ENCODE measurements at places on chromosomes 11 and 22.

- peak; percentile 54 for DNase-seq
These were observed 145.9 kb downstream of the ELP4 start for GRCh38 chr11:31655483-31655882.

DNA sequence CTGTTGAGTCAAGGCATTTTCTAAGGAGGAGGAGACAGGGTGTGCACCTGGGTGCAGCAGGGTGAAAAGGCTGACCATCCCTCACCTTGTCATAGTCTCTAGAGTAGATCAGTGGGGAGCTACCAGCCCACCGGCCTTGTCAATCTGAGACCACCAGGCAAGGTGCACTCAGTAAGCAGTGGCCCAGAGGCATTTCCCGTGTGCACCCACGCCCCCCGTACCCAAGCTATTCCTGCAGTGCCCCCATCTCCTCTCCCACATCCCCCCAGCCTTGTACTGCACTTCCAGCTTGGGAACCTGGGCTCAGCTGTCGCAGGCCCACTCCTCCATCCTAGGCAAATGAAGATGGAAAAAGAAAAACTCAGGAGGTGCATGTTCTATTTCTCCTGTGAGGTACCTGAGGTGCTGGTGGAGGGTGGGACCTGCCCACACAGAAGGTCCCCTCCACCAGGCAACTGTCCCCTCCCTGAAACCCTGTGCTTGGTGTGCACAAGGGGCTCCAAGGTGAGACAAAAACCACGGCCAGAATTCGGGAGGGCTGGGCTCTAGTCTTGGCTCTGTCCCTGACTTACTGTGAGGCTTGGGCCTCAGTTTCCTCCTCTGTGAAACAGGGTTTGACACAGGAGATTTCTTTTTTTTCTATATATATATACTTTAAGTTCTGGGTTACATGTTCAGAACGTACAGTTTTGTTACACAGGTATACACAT, 8.4 kb downstream of the P2RY2 start:
- DNase-seq, result no peak

GRCh38 chr22:19810381-19811201, 44.1 kb downstream of the GNB1L start:
- DNase-seq, result peak; percentile 61

DNA sequence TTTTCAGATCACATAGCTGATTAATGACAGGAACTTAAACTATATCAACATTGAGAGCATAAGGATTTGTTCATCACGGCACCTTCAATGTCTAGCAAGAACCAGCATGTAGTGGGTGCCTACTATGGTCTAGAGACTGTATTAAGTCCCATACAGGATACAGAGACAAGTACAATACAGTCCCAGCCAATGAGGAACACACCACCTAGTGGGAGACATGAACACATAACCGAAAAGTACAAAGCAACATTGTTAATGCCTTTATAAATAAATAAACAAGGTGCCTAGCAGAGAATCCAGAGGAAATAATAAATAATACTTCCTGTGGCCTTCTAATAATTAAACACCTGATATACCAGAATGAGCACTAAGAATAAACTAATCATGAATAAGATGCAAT, 87.7 kb upstream of the OPCML start:
- DNase-seq, result no peak

GRCh38 chr22:16914006-16914405, 88.8 kb upstream of the XKR3 start:
- DNase-seq, result no peak

- peak; percentile 59 for DNase-seq
These were observed 7.2 kb downstream of the OSBP2 start for GRCh38 chr22:30701872-30702271.

GRCh38 chr22:23104187-23104971, 34.1 kb downstream of the GNAZ start:
- no peak for DNase-seq

- no peak for DNase-seq
These were observed 30.1 kb upstream of the CBX7 start for GRCh38 chr22:39182478-39183030.

DNA sequence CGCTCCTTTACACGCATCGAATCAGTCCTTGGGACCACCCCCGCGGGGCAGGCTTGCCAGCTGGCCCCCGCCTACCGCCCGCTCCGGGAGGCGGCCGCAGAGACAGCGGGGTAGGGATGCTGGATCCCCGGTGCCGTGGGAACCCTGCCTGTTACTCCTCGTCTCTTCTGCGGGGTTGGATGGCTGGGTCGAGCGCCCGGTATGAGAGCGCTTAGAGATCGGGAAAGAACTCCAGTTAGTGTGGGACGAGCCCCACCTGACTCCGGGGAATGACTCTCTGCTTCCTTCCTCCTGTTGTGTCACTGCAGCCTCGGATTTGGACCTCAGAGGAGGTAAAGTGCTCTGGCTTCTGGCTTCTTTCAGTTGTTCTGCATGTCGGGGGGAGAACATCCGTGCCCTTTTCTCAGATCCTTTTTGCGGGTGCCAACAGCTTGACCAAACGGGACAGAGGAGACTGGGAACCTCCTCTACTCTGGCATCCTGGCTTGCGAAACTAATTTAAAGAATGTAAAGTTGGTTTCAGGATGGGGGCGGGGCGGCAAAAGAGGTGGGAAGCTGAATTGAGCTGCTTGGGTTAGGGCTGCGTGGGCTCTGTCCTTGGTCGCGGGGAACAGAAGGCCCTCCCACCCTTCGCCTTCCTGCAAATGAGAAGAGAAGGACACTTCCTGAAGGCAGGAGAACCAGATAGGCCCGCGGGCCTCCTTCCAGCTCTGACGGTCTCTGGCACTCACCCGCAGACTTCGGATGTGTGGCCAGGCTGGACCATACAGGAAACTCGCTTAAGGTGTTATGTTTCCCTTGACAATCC, 938 bp downstream of the LAYN start:
- peak; percentile 69 for DNase-seq

DNA sequence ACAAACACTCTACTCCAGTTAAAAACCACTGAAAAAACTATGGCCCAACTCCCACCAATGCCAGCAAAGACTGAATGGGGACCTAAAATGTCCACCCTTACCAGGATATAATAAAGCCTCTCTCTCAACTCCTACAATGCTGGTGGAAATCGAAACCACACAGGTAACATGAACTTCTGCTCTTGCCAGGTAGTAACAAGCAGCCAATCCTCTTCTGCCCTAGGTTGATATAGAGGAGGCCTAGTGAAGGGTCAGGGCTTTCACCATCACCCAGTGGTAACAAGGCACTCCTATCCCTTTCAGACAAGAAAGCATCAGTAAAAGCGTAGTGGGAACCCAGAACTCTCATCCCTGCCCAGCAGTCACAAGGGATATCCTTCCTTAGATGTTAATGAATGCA, 22.6 kb downstream of the DCUN1D5 start:
- DNase-seq, result no peak

DNA sequence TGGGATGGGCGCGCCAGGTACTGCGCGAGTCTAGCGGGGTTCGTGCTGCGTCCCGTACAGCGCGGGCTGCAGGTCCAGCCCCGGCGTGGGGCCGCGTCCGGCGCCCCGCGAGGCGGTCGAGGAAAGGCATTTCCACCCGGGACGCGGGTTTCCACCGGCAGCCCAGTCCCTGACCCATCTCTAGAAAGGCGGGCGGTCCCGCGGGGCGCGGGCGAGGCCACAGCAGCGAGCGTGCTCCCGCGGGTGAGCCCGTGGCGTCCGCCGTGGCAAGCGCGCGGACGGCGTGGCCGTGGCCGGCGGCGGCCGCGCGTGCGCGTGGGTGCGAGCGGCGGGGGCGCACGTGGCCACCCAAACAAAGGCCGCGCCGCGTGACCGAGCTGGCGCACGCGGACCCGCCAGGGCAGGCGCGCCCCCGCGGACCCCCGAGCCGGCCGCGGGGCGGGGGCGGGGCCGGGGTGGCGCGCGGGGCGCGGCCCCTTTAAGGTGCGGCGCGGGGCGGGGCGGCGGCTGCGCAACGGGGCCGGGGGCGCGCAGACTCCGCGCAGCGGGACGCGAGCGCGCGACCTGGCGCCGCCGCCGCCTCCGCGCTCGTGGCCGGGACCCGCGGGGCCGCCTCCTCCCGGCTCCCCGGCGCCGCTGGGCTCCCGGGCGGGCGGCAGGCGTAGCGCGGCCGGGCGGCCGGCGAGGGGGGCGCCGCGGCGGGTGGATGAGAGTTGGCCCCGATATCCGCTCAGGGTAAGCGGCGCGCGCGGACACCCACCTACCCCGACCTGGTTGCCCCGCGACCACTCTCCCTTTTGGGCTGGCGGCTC, 39.3 kb upstream of the CELSR1 start:
- DNase-seq, result peak; percentile 97

- DNase-seq, result no peak
These were observed 103.1 kb downstream of the NAT10 start for GRCh38 chr11:34208266-34209135.

DNA sequence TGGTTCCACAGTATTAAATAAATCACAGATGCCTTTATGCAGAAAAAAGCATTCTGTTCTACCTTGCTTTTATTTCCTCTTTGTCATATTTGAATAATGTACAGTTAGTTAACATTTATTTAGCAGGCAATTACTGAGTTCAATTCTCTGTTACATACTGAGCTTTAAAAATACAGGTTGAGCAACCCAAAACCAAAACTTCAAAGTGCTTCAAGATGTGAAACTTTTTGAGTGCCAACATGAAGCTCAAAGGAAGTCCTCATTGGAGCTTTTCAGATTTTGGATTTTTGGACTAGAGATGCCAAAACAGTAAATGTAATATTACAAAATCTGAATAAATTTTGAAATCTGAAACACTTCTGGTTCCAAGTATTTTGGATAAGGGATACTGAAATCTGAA, 54.1 kb downstream of the PDHX start:
- no peak for DNase-seq

DNA sequence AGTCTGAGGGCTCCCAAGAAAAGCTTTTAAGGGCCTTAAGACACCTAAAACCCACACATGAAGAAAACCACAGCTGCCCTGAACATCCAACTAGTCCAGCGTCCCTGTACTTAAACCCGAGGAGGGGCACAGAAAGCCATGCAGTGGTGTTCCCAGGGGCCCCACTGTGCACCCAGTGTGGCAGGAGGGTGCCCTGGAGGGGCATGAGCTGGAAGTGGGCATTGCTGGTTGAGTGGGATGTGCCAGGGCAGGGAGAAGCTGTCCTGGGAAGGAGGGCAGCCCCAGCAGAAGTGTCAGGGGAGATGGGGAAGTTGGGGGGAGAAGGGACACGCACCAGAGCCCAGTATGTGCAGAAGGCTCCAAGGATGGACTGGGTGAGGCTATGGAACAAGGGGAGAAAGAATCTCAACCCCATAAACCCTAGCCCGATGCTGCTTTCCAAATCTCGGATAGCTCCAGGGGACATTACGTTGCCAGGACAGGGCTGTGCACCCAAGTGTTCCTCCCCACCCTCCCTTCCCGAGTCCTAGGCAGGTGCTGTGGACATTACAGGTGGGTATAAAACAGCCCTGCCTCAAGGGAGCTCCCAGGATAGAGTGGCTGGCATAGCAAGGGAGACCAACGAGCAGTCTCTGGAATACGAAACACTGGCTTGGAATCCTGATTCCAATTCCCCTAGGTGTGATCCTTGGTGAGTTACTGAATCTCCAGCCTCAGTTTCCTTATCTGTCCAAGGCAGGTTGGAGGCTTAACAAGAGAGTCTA, 44.2 kb downstream of the SHANK2 start:
- no peak for DNase-seq

DNA sequence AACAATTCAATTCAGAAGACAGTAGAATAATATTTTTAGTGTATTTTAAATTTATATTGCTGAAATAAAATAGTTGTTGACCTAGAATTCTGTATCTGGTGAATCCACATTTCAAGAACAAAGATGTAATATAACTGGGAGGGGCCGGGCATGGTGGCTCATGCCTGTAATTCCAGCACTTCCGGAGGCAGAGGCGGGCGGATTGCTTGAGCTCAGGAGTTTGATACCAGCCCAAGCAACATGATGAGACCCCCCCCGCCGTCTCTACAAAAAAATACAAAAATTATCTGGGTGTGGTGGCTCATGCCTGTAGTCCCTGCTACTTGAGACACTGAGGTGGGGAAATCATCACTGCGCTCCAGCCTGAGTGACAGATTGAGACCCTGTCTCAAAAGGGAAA, 72.6 kb downstream of the CD82 start:
- no peak for DNase-seq

- no peak for DNase-seq
These were observed 3.1 kb upstream of the IRAG1 start for GRCh38 chr11:10696468-10697322.
